ENCODE measurements at places on chromosomes 2 and 18.

DNA sequence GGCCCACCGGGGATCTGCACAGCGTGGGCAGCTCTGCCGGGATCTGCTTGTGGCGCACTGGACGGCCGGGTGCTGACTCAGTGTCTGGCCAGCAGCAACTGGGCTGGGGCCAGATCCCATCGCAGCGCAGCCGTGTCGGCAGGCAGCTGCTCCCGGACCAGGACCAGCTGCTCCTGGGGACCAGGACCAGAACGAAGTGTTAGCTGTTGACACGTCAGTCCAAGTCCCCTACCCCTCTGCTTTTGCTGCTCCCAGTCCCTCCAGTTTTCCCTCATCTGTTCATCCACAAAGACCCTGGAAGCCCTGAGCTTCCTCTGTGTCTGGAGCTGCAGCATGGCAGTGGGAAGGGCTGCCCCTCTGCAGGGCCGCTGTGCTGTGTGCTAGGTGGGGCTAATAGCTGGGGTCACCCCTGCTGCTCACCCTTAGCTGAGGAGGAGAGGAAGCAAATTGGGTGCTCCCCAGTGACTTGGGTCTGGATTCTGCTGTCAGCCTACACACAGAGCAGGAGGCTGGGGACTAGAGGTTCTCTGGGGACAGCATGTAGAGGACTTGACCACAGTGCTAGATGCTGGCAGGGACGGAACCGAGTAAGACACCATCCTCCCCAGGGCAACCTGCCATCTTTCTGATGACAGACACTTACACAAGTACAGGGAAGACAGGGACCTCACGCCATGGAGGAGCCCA lies 16.9 kb upstream of the KIF1A start:
- DNase-seq = peak; percentile 21

DNA sequence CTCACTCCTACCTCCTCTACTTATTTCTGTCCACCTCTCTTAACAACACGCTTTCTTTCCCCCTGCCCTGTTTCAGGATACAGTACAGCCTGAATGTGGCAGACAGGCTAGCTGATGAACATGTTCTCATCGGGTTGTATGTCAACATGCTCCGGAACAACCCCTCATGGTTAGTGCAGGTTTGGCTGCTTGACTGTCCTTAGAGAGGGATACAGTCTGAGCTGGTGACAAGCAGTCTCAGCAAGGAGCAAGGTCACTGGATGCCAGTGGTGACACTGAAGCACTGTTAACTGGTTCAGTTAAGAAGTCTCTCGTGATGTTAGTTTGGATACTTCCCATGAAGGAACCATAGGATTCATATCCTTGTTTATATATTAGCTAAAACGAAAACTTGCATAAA lies 128.6 kb downstream of the DTNA start:
- no peak for DNase-seq

DNA sequence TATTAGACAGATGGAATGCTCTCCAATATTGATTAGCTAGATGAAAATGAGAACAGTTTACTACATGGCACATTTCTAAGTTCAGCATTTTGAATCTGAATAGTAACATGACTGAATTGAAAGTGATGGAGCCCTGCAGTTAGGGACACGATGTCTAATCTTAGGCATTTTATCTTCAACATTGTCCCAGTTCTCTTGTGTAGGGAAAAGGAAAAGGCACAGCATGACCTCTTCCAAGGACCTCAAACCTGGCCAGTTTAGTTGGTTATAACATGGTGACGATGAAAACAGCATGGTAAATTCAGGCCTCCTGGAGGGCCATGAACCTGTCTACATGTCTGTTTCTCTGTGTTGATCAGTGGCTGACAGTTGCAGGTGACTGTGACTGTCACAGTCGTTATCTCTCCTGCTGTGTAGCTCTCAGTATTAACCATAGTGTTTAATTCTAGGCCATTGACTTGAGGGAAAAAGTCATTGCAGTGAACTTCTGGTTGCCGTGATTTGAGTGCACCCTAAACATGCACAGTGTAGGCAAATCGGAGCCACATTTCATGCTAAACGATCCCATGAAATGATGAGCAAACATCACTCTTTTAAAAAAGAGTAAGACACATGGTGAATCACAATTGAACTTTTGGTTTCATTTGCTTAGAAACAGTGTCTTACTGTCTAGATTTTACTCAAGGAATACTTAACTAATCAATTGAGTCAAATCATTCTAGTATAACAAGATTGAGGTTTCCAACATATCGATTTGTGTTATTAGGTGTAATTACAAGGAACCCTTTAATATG lies 129.7 kb downstream of the PHLPP1 start:
- DNase-seq = no peak

DNA sequence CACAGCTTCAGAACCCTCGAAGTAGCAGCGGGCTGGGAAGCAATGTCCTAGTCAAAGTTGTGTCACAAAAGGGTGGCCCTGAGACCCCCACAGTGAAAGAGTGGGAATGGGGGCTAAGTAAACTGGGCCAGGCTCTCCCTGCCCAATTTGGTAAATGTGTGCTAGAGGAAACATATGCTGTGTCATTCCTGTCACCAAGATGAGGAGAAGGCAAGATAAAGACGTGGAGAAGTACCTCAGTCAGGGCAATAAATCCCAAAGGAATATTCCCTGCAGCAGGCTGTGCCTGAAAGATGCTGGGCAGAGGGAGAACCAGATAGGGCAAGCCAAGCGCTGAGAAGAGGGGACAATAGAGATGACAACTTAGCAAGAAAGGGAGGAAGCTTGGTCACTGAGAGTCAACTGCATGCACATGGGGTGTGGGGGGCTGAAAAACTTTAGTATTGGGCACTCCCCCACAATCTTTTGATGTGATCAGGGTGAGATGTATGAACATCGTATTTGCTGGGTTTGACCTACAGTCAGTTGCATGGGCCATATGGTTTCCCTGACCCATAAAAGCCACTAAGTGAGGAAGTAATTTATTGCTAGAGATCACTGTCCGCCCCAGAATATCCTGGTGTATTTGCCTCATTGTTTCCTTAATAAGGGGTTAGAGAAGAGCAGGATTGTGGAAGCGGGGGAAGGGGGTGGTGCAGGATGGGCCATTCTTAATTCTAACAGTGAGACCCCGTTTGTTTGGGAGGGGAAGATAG lies 49.9 kb upstream of the CXCR4 start:
- no peak for DNase-seq

DNA sequence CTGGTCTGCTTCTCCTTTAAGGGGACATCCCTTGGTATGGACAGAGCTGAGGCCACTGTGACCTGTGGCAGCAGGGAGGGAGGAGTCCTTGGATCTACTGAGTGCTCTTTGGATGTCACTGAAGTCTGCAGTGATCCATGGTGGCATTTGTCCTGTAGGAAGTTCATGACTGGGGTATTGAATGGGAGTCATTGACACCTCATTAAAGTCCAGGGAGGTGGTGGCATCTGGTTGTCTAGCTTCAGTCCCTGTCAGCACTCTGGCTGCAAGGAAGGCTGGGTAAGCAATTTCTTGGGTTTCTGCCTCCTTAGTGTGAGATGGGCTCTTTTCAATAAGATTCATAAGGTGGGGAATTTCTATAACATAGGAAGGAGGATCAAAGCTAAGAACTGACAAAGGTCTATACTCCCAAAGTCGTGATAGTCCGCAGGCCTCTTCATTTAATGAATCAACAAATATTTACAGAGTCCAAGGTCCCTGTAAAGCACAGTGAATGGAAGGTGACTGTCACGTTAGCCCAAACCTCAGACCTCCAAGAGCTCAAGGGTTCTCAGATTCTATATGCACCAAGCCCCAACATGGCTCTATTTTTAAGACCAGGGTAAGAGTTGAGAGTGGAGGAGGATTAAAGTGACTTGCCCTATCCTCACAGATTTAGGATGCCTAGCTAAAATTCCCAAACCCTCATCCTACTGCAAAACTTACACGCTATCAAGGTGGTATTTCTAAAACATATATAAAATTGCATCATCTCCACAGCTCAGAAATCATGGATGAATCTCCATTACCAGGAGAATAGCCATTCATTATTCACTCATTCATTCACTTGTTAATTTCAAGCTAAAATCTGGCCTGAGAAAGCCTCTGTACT lies 40.2 kb downstream of the THNSL2 start:
- DNase-seq = no peak

DNA sequence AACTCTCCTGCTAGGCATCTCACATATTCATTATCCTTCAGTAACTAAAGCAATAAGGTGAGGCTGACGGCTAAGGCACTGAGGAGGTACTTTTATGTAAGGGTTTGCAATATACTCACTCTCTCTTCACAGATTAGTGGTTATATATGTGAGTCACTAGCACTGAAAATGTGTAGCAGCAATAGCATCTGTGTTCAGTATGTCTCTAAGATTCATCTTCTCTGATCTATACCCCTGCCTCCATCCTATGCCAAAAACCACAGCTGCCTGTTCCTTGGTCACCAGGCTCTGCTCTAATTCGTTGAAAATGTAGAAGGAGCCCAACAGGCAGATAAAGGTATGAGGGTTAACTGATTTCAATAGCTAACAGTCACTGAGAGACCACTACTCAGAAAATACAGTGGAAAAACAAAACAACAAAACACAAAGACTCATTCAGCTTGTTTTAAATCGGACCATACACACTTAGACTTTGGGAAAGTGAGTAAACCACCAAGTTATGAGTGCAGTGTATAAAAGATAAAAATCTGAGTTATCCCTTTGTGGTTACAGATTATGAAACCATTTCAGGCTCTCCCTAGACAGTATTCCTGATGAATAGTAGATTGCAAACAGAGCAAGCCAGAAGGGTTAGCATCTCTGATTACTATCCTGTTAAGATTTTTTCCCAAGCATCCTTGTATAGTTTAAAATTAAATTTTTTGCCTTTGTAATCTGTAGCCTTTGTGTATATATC lies 75.3 kb upstream of the CYP26B1 start:
- DNase-seq = peak; percentile 46

GRCh38 chr2:137960223-137960622 lies 4.0 kb upstream of the HNMT start:
- DNase-seq = no peak

- DNase-seq = peak; percentile 33
These were observed 7.6 kb upstream of the NAGK start for GRCh38 chr2:71060871-71061270.

- DNase-seq = no peak
These were observed 26.1 kb upstream of the ST3GAL5 start for GRCh38 chr2:85914922-85915321.

- no peak for DNase-seq
These were observed 74.0 kb downstream of the FRZB start for GRCh38 chr2:182792441-182792840.

DNA sequence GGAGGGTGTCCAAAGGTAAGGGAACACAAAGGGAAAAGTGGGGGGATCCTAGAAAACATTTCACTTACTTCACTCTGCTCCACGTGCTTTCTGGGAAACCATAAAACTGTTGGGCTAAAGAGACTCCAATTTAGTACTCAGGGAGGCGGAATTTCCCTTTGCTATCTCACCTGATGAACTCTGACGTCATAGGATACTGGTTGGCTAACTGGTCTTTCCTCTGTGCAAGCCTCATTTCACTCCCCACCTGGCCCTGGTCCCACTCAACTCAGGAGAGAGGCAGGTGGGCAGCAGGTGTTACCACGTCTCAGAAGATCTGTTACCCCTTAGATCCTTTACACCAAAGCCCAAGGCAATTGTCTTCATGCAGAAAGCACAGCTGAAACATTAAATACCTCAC lies 51.8 kb upstream of the PMAIP1 start:
- DNase-seq = no peak

DNA sequence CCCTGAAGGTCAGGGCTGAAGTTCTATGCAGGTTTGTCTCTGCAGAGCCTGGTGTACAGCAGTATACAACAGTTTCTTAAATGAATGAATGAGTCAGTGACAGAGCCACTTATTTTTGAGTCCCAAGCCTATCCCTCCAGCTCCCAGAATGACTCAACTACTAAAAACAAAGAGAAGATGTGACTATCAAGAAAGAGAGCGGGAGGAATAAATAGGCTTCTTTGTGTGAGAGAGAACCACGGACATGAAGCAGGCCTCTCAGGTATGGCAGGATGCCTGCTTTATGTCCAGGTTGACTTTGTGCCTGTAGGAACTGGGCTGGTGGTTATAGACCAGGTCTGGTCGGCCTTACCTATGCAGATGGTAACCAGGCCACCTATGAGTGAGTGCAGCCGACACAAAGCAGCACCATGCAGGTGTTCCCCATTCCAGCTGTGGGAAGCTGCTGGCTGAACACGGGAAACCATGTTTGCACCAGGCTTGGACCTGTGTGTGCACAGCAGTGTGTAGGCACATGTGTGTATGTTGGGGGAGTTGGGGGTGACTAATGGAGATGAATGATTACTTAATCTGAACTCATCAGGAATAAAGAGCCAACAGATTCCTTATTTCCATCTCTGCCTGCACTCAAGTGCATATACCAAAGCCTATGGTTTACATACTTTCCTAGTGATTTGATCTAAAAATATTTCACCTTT lies 171.0 kb downstream of the OSR1 start:
- DNase-seq = peak; percentile 53

DNA sequence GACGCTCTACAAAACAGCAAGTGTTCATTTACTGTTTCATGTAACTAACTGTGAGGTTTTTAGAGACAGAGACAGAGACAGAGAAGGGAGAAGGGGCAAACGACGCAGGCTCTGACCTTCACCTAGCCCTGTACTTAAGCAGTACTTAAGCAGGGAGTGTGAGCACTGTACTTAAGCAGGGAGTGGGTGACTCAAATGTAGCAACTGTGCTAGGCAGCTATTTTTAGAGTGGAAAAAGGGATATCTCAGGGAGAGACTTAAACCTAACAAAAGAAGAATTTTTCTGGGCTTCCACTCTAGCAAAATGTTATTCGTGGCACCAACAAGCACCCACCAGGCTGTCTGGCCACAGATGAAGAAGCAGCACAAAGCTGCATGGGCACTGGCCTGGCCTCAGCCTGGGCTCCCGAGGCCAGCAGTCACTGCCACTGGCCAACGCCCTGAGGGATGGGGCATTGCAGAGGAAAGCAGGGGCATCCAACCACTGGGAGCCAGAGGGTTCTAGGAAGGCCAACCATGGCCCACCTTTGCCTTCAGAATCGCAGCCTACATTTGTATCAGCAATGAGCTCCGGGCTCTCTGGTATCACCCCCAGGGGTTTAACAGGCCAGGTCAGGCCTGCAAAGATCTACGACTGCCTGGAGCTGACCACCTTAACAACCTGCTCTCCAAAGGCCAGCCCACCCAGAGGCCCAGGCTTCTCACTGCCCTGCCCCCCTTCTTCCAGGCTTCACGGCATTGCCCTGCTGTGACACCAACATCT lies 154.3 kb downstream of the TTC32 start:
- peak; percentile 11 for DNase-seq

GRCh38 chr2:25050128-25050527 lies 8.3 kb downstream of the EFR3B start:
- no peak for DNase-seq

DNA sequence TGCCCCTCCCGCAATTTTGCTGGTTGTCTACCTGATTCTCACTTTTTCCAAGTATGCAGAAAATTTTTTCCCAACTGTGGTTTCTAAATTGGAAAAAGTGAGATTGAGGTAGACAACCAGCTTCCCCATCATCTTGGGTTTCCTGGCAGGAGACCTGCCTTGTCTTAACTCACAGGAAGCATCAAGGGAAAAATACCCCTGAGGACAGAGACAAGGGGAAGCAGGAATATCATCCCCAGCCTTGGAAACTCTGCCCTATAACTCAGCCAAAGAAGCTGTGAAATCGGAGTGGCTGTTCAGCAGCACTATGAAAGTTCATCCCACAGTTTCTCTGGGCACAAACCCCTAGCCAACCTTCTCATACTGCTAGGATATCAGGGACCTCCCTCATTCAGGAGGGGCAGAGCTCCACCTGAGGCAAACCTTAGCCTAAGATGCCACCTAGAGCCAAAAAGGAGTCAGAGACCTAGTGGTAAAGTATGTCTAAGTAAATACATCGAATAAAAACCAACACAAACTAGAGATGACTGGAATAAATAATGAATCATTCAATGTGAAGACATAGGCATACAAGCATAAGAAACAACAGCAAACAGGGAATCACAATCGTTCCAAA lies 68.2 kb downstream of the ZSWIM2 start:
- peak; percentile 33 for DNase-seq

- DNase-seq = no peak
These were observed 1.5 kb downstream of the KANSL3 start for GRCh38 chr2:96636551-96637171.
